ENCODE measurements at places on chromosomes 3 and 15.

DNA sequence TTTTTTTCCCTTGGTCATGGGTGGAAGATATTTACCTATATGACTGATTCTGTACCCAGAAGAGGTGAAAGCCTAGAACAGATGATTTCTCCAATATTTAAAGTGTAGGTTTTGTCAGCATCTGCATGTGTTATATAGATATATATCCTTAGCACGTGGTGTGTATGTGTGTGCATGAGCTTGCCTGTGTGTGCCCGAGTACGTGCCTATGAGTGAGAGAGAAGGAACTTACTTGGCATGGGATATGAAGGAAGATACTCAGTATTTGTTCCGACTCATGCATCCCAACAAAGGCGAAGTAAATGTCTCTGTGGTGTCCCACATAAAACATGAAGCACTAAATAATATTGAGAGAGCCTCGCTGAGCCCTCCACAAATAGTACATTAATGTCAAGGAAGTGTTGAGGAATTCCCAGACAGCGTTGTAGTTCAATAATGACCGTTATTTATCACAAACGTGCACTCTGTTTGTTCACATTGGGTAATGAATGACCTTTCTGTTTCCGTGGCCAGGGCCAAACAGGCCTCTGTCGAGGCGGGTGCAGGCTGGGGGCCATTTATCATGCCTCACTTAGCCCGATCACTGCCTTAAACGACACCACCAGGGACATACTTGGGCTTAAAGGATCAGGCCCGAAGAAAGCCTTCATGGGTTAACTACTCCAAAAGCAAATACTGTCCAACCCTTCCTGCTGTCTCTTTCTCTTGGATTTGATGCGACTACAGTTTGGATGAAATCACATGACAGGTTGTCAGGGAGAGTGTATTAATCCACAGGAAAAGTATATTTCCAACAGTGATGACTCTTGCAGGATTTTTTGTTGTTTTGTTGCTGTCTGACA, 267.7 kb downstream of the PTPRG start:
- DNase-seq, result no peak

DNA sequence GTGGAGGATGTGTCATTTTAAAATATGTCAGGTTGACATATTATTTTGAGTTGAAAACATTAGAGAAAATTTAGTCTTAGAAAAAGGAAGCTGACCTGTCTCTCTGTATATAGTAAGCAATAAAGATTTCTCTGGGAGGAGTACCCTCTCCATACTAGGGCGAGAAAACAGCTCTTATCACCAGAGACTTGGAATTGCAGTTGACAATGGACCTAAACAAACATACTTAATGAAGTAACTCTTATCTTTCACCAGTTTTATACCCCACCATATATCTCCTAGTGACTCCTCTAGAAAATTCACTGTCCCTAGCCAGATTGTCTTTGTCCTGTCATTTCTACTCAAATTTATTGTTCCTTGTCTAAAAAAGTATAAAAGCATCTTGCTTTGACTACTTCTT, 7.2 kb upstream of the GATM start:
- no peak for DNase-seq

GRCh38 chr3:72814308-72814707, 33.9 kb downstream of the SHQ1 start:
- DNase-seq, result no peak

GRCh38 chr3:134378384-134378783, 4.1 kb upstream of the AMOTL2 start:
- DNase-seq, result no peak

DNA sequence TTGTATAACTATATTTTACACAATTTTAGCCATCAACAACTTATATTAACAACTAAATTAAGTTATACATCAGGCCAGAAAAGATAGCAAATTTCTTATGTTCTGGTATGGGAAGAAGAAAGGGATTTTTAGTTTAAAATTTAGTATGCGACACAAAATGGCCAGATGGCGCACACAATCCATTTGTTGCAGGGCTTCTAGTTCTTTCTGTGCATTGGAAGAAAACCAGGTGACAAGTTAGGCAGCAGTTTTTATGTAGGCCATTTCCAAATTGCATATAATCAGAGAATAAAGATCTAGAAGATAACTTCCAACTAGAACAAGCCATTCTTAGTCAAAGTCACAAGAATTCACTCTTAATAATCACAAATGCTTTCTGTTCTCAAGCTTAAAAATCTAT, 230.1 kb upstream of the ZNF717 start:
- DNase-seq, result no peak

DNA sequence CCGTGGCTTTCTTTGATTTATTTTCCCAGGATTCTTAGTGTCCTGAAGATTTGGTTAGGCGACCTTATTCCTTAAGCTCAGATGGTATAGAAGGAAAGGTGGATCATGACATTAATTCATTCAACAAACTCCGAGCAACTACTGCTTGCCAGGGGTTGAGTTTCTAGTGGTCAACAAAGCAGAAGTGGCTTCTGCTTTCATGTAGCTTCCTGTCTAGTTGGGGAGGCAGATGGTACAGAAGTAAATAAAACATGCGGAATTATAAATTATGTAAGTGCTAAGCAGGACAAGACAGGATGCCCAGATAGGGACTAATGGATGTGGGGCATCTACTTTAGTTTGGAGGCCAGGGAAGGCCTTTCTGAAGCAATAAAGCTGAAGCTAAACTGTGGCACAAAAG, 15.6 kb downstream of the EEFSEC start:
- no peak for DNase-seq

GRCh38 chr3:139686624-139687023, 8.9 kb upstream of the NMNAT3 start:
- no peak for DNase-seq

DNA sequence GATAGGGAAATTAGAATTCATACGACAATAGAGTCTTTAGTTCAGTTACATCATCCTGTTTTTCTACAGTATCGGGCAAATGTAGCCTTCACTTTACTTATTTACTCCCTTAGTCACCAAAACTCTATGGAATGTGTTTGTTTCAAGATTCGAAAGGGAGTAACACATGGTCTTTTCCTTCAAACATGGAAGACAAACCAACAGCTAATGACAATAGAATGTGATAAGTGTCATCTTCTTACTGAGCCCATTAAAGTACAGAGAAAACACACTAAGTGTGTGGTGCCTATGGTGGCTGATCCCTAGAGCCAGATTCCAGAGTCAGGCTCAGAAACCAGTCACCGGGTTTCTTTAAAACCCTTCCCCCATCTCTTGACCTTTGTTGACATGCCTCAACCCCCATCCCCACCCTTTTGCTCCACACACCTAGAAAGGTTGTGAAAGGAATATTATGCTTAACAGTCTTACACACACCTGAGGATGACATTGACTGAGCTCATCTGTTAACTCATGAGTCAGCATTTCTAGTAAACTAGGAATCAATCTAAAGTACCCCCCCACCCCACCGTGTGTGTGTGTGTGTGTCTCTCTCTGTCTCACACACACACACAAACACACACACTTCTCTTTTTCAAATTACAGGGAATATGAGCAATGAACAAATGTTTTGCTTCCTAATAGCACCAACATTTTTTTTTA, 549.6 kb upstream of the CCDC54 start:
- no peak for DNase-seq

DNA sequence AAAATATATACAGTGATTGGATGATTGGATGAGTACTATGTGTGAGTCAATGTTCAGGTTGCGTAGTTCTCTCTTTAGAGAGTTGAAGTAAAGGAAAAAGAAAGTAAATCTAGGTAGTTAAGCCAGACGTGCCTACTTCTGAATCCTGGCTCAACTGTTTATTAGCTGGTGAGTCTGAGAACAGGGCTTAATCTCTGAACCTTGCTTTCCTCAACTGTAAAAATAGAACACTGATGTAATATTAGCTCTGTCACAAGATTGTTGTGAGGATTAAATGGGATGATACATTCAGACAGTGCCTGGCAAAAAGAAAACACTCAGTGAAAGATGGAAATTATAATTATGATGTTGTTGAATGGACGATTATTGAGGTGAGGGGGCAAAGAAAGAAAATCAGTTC, 413.4 kb downstream of the MAGI1 start:
- no peak for DNase-seq

DNA sequence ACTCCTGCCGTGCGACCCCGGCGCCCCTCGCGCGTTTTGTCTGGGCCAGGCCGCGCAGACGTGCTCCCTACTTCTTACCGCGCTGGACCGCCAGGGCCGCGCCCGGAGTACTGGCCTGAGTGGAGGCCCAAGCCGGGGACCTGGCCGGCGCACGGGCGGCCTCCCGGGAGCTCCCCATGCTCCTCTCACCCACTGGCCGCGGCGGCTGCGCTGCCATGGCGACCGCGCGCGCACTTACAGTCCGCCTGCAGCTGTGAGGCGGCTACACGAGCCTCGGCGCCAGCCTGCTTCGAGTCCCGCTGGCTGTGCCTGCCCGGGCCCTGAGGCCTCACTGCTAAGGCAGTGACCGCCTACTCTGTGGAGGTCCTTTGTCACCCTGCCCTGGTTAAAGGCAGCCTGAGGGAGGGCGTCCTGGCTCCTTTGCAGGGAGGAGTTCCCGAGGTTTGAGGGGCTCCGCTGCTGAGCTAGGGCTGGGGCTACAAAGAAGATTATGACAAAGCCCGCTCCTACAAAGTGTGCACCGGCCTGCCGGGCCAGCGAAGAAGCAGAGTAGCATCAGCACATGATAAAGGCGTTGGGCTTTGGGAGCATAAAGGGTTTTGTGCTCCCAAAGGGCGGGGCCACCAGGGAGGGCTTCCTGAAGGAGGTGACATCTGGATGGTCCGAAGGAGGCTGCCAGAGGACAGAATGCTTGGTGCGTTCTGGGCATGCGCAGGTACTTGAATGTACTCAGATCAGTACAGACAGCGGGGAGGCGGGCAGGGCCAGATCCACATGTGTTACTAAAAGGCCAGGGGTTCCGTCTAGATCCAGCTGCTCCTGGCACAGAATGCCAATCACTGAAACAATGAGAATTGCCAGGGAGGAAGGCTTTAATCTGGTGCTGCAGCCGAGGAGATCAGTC, at the start of the genes LRRC34 and LRRIQ4:
Gene LRRC34, minus strand, starts transcription at position 573 of the 904 bp plus-strand sequence. Its CDS starts 356 bp downstream, at position 217.
Gene LRRIQ4, plus strand, starts transcription at position 539 of the 904 bp plus-strand sequence. CDS start 9,052 bp downstream, outside the sequence.
- DNase-seq, result peak; percentile 27

GRCh38 chr3:71803248-71803647, 18.3 kb upstream of the PROK2 start:
- no peak for DNase-seq

DNA sequence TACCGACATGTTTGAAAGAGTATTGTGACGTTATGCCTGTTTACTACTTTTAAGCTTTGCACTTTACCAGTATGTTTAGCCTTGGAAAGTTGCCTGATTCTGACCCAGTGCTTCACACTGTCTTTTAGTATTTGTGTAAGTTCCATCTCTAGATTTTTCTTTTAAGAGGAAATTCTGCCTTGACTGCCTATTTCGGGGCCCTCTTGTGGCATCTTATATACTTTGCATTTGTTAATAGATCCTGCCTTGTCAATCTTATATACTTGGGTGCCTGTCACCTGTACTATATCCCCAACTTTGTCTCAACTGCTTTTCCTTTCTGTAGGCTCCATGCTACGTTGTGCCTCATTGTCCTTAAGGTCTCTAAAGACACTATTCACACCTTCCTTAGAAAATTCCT, 244.6 kb downstream of the STXBP5L start:
- DNase-seq, result no peak

GRCh38 chr3:170997961-170998913, 28.3 kb downstream of the SLC2A2 start:
- no peak for DNase-seq

DNA sequence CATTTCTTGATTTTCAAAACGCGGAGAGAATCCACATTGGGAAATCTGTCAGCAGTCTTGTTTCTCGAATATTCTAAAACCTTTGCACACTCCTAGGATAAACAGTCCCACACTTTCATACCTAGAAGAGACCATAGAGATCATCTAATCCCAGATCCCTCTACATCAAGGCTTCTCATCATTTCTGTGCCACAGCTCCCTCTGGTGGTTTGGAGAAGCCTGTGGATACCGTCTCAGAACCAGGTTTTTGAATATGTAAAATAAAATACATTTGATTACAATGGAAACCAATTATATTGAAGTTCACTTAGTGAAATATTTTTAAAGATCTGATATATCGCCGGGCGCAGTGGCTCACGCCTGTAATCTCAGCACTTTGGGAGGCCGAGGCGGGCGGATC, 211.9 kb upstream of the GOLGA6L4 start:
- DNase-seq, result no peak
